CD4-positive, alpha-beta T cell treated with Interferon alpha-2 for 1 hour (primary cell): ENCODE measurements at places on chromosomes 12 and 14.
A peak's percentile ranks its signal among the peaks of the same experiment; 100 is the strongest.

- no peak for DNase-seq
Observed at GRCh38 chr12:9872742-9873141, 3.6 kb upstream of the CLEC2B start.

DNA sequence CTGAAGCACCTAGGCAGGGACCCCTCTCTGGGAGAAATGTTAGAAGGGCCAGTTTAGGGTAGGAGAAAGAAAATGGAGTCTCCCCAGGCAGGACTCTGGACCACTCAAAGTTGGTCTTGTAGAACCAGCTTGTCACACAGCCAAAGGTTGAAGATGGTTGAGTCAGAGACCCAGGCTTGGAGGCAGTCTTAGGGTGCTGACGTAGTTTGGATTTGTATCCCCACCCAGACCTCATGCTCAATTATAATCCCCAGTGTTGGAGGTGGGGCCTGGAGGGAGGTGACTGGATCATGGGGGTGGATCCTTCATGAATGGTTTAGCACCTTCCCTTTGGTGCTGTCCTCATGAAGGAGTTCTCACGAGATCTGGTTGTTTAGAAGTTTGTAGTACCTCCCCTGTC lies 121.2 kb downstream of the CRACR2A start:
- DNase-seq, result no peak

- DNase-seq, result peak; percentile 29
Observed at GRCh38 chr12:13101821-13102375, 1.6 kb downstream of the GSG1 start.

DNA sequence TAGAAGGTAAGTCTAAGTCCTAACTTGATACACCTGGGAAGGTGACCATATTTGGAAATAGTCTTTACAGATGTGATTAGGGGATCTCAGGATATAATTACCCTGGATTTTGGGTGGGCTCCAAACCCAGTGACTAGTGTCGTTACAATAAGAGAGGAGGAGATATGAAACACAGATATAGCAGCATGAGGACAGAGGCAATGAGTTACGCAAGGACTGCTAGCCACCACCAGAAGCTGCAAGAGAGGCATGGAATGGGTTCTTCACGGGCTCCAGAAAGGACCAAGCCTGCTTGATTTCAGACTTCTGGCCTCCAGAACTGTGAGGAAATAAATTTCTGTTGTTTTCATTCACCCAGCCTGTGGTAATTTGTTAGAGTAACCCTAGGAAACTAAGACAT lies 28.6 kb downstream of the FGFR1OP2 start:
- DNase-seq, result no peak

DNA sequence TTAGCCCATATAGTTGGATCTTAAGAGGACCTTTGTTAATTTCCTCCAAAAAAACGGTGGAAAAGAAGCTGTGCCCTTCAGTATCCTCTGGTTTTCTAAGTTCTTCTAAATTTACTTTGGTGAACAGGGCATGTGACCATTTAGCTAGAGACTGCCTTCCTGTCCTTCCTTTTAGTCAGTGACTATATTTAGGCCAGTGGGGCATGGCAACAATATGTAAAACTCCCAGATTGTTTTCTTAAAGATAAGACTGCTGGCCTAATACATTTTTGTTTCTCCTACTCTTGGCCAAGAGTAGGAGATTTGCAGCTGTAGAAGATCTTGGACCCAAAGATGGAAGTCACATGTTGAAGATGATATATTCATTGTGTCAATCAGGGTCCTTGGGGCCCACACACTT lies 325.1 kb upstream of the DCN start:
- DNase-seq, result no peak

- DNase-seq, result no peak
Observed at GRCh38 chr12:69112616-69113015, 126.8 kb upstream of the CPSF6 start.

DNA sequence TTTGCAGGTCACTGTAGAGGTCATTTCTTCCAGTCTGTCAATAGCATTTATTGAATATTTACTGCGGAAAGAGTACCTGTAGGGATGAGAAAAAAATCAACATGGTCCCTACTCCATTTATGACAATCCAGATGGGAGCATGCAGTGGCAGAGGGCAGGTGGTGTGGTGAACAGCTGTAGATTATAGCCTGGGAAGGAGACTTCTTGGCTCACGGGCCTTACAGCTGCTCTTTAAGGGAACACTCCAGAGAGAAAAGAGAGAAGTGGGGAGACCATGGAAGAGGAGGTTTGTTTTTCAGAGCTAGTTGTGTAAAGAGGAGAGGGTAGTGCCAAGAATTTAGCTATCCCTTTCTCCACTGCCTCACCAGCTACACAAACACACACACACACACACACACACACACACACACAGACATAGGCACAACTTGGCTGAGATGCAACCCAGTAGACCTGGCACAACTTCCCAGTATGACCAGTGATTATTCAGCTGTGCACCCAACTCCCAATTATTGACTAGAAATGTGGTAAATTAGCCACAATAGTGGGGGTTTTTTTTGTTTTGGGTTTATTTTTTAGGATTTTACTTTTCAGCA lies 41.0 kb downstream of the GPHB5 start:
- DNase-seq, result no peak

GRCh38 chr14:58677996-58678395 lies 40.2 kb downstream of the DACT1 start:
- no peak for DNase-seq

GRCh38 chr14:63938198-63939005 lies 85.6 kb downstream of the SYNE2 start:
- DNase-seq, result peak; percentile 6

GRCh38 chr12:40793471-40793870 lies 101.2 kb downstream of the CNTN1 start:
- no peak for DNase-seq
